ENCODE measurements at places on chromosomes 13 and 19. TPM values are rescaled to one million over a fixed set of nuclear protein-coding genes. Genes with fewer than 3 reads are reported as not detected.

DNA sequence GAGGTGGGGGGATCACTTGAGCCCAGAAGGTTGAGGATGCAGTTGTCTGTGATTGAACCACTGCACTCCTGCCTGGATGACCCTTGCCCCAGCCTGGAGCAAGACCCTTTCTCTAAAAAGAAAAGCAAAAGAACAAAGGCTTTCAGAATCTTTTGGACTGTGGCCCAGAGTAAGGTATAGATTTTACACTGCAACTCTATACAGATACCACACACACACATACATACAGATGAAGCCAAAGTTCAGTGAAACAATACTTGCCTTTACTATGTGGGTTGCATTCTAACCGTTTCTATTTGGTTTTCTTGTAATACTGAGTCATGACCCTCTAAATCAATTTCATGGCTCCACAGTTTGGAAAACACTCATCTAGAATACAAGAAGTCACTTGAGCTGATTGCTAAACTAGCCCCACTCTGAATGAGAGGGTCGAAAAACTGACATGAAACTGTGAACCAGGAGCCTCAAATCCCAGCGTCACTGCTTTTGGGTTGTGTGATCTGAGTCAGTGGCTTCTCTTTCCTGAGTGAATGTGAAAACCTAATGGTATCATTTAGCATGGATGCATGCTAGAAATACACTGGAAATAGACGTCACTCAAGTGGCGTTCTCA is 756.1 kb downstream of the UQCRFS1 start:
- no peak for DNase-seq

DNA sequence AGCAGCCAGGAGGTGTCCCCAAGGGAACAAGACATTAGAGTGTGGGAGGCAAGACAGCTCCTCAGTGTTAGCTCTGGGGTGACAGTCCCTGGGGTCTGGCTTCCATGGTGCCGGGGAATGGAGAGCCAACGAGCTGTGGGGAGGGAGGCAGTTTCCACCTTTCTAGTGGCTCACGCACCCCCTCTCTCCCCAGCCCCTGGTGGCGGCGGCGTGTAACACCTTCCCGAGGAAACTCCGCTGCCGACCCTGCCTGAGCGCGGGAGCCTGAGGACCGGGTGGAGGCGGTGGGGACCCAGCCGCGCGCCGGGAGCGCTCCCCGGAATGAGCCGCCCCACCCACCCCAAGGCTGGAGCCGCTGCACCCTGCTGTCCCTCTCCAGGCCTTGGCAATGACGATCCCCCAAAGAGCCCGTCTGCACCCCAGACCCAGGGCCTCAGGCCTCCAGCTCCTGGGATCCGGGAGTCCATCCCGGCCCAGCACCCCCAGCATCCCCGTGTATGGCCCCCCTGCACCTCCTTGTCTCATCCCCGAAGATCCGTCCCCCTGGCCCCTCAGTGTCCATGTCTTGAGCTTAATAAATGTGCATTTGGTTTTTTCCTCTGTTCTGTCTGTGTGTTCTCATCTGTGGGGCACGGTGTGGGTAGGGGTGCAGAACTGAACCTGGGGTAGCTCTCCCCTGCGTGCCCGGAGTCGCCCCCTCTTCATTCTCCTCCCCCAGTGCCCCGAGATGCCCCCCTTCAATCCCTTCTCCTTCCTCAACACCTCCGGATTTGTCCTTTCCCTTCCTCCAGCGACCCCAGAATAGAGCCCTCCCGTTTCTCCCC is 622 bp upstream of the FXYD5 start:
- DNase-seq = no peak

GRCh38 chr19:16226878-16227836 is 29.4 kb downstream of the AP1M1 start:
- no peak for DNase-seq

The KLC3 gene
- not detected for total RNA-seq

The ELOF1 gene
- 17.1 TPM for total RNA-seq

Data from right atrium auricular region (tissue), 2 donors.